Right forelimb (tissue), 1 donor: ENCODE measurements at places on chromosomes 16 and 17.

GRCh38 chr16:26071101-26071866, 379.5 kb downstream of the HS3ST4 start:
- peak; percentile 56 for DNase-seq

GRCh38 chr17:64384253-64385186, 6.1 kb downstream of the PECAM1 start:
- no peak for DNase-seq

DNA sequence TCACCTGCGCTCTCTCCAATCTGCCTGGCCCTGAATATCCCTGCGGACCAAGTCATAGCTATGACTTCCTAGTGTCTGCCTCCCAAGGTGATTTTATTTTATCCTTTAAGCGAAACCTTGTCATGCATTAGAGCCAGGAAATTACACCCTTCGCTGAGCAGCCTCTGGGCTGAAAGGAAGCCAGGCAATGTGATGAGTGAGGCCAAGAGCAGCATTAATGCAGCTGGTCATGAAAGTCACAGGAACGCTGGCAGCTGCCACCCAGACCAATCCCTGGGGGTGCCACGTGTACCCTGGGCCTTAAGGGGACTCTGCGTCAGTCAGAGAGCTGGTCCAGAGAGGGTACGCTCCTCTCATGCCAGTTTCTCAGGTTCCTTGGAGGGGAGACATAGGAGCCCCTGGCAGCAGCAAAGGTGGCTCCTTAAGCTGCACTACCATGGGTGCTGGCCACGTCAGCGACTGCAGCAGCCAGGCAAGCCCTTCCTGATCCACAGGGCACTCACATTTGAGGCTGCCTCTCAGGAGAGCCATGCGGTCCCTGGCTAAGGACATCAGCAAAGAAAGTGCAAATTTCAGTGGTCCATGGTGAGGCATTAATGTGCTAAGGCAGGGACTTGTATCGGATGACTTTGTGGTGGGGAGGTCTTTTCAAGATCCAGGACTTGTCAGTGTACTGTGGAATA, 42.7 kb upstream of the WSCD1 start:
- no peak for DNase-seq

- no peak for DNase-seq
Observed at GRCh38 chr16:81629034-81629802, 149.9 kb upstream of the PLCG2 start.

GRCh38 chr16:89593841-89594240, 18.3 kb downstream of the CPNE7 start:
- no peak for DNase-seq

- no peak for DNase-seq
Observed at GRCh38 chr16:65559846-65560245, 438.0 kb upstream of the CDH11 start.

- DNase-seq, result peak; percentile 34
Observed at GRCh38 chr17:74443516-74444296, 11.8 kb downstream of the GPRC5C start.

DNA sequence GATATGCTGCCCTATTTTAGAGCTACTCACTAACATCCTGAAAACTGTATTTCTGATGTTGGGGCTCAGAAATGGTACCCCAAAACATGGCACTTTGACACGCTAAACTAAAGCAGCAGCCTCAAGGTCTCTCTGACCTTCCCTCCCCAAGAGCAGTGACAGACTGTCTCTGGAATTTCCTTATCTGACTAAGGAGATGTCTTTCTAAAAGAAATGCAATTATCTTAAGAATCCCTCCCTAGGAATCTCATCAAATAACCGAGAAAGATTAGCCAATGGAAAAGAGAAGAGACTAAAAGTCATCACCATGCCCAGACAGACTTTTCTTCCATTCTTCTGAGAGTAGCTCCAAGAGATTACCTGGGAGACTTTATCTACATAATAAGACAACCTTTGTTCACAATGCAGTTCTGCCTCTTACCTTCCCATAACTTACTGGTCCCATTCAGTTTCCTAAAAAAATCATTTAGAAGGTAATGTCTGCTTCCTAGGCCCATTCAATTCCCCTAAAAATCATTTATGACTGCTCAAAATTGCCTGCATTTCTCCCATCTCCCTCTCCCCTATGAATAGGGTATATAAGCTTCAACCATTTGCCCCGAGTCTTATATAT, 123.9 kb downstream of the CPPED1 start:
- no peak for DNase-seq

DNA sequence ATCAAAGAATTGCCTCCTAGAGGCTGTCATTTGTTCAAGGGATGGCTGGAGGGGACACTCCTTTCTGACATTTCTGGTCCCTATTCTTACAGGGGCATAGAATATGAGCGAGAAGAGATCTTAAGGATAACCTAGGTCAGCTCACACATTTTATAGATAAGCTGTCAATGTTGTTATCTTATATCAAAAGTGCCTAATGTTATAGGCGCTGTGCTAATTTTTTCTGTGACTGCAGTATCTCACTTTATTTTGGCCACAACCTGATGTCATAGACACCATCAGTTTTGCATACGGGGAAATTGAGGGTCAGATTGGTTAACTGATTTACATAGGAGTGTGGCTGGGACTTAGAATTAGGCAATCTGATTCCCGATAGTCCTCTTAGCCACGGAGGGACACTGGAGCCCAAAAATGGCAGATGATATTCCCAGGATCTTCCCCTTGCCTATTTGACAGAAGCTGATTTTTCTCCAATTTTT, 1.2 kb downstream of the CPD start:
- no peak for DNase-seq

DNA sequence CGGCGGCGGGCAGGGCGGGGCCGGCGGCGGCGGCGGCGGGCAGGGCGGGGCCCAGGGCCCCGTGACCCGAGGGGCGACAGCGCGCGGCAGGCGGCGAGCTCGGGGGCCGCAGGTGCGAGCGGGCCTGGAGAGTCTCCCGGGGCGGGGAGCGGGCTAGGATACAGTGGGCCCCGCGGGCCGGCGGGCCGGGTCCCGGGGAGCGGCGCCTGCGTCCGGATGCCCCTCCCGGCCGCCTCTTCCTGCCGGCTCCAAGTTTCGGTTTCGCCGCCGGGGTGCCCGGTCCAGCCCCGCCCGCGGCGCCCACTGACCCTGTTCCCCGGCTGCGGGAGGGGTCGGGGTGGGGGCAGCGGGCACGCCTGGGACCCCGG, at the start of gene RNF213:
RNF213 (plus strand) TSS at position 62 of the 368 bp plus-strand sequence. CDS start 2,830 bp downstream, outside the sequence.
- DNase-seq, result peak; percentile 65

DNA sequence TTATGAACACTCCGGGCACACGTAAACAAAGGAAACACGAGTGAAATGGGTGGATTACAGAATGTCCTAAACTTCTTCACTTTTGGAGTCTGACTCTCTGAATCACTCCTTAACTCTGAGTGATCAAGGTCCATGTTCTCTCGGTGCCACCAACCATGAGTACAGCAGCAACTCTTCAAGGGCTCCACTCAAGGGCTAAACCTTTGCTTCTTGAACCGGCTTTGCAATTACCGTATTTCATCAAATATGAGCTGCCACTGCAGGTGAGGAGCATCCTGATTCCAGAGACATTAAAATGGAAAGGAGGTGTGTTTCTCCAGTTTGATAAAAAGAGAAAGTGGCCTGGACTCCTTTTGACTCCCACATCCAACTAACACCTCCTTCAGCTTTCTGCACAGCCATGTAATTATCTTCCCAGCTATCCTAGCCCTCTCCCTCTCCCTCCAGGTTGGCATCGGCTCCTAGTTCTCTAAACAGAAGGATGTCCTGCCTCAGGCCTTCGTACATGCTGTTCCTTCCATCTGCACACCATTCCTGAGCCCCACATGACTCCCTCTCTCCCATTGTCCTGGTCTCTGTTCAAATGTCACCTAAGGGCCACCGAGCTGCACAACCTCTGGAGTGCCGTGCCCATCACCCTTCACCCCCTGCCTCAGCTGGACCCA, 61.4 kb downstream of the ZDHHC7 start:
- DNase-seq, result no peak

GRCh38 chr17:14622615-14623101, 321.8 kb downstream of the HS3ST3B1 start:
- DNase-seq, result no peak

GRCh38 chr16:75710344-75710743, 9.1 kb upstream of the DUXB start:
- DNase-seq, result no peak

DNA sequence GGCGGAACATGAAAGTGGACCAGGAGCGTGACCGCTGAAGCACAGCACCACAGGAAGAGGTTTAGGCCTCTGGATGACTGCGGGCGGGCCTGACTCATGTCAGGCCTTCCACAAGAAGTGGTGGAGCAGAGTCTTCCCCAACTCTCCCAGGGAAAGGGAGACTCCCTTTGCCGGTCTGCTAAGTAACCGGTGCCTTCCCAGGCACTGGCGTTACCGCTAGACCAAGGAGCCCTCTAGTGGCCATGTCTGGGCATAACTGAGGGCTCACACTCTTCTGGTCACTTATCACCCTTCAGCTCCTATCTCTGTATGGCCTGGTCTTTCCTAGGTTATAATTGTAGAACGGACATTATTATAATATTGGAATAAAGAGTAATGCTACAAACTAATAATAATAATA, 1931.9 kb downstream of the TP53TG3F start:
- no peak for DNase-seq

GRCh38 chr17:80724775-80725266, 180.2 kb downstream of the RPTOR start:
- DNase-seq, result no peak

DNA sequence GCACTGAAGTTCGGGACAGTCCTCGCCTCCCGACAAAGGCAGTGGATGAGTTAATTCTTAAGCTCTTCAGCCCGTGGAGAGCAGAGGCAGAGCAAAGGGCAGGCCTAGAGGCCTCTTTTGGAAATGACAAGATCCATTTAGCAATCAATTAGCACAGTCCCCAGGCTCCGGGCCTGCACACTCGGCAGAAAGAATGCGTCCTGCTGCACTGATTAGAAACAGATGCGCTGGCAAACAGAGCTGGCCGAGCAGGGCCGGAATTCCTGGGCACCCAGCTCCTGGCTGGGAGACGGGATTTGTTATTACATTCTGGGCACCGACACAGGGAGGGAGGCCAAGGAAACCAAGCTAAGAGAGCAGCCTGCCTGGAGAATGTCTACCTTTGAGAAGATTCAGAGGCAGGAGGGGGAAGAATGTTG, 162.9 kb downstream of the COPRS start:
- DNase-seq, result peak; percentile 90

GRCh38 chr17:732902-733720, 715 bp downstream of the TLCD3A start:
- DNase-seq, result peak; percentile 56

- peak; percentile 62 for DNase-seq
Observed at GRCh38 chr16:24504472-24505345, 34.7 kb upstream of the RBBP6 start.

- no peak for DNase-seq
Observed at GRCh38 chr16:21566891-21567414, 32.4 kb upstream of the METTL9 start.

DNA sequence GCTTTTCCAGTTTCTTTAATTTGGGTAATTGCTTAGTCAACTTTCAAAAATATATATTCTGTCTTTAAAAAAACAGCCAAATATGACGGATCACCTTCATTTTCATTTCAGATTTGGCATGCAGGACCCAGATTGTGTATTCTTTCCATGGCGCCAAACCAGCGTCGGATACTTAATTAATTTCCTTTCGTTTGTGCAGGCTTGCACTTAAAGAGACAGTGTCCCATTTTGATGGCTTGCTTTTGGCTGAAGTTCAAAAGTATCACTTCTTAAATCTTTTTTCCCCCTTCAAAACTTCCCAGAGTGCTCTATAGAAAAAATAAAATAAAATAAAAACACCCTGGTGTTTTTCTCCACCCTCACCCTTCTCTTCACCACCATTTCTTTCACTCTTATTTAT, 394.5 kb upstream of the SOX9 start:
- no peak for DNase-seq

GRCh38 chr16:69465083-69465721, 40.8 kb downstream of the CYB5B start:
- no peak for DNase-seq

- no peak for DNase-seq
Observed at GRCh38 chr16:30356401-30357084, 1.4 kb upstream of the CD2BP2 start.

- peak; percentile 32 for DNase-seq
Observed at GRCh38 chr16:89330177-89330856, 112.8 kb downstream of the ZNF778 start.

DNA sequence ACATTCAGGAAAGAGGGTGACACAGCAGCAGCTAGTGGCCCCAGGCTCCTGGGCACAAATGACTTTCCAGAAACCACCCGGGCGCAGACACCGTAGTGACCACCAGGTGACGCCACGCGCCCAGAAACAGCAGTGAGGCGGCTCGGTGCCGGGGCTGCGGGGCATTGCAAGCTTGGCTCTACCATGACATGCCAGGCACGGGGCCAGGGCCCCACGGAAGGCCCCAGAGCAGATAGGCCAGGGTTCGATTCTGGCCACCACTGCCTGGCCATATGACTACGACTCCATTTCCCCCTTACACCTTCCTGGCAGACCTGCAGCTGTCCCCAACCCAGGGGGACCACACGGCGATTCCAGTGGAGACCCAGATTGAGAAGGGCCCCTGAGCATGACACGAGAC, 6.7 kb downstream of the RHBDF1 start:
- peak; percentile 90 for DNase-seq

DNA sequence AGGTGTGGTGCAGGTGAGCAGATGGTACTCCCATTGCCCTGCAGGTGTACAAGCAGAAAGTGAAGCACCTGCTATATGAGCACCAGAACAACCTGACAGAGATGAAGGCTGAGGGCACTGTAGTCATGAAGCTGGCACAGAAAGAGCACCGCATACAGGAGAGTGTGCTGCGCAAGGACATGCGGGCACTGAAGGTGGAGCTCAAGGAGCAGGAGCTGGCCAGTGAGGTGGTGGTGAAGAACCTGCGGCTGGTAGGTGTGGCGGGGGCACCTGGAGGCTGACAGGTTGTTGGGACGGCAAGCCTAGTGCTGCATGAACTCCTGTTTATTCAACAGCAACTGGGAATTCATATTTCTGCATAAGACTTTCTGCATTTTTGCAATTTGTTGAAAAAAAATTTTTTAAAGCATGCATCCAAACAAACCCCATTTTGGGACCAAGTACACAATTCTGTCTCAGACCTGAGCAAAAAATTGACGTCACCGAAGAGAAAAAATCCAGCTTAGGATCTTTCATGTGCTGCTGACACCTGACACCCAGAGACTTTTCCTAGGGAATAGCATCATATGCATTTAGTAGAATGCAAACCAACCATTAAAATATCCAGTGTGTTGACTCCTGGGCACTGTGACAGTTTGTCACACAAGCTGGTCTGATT, 13.5 kb upstream of the DBNDD1 start:
- DNase-seq, result no peak

GRCh38 chr16:49625311-49626065, 230.4 kb downstream of the ZNF423 start:
- DNase-seq, result peak; percentile 22
